Mesenteric fat pad (tissue), 1 donor: ENCODE measurements at places on chromosomes 4 and X. TPM values are rescaled to one million over a fixed set of nuclear protein-coding genes. Genes with fewer than 3 reads are reported as not detected.

The GYPE gene
- 1.7 TPM for total RNA-seq

The C4orf50 gene
- total RNA-seq, result not detected

The FAM241A gene
- total RNA-seq, result 23.2 TPM

The ZMAT1 gene
- 3.9 TPM for total RNA-seq

The AWAT1 gene
- total RNA-seq, result not detected

The PRR32 gene
- total RNA-seq, result not detected

The PAGE4 gene
- not detected for total RNA-seq

- DNase-seq, result no peak
Observed at GRCh38 chr4:80454556-80454955, 119.0 kb downstream of the CFAP299 start.

DNA sequence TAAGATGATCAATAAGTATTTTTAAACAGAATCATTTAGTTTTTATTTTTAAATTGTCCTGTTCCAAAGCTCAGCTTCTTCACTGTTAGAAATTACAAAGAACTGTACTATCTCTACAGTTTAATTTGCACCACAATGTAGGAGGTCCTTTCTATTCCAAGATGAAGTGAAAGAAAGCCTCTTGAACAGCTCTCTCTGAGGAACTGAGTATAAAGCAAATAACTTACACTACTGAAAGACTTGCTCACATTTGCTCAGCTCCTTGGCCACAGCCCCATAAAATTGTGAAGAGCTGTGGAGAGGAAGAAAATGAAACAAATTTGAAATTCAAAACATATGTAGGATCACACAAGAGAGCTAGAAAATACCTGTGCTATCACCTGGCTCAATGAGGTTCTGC, 68.6 kb downstream of the ENPEP start:
- DNase-seq, result no peak

GRCh38 chrX:31499109-31499508, 427.3 kb upstream of the FTHL17 start:
- DNase-seq, result no peak

GRCh38 chr4:48813964-48814363, 16.9 kb upstream of the OCIAD1 start:
- DNase-seq, result no peak

DNA sequence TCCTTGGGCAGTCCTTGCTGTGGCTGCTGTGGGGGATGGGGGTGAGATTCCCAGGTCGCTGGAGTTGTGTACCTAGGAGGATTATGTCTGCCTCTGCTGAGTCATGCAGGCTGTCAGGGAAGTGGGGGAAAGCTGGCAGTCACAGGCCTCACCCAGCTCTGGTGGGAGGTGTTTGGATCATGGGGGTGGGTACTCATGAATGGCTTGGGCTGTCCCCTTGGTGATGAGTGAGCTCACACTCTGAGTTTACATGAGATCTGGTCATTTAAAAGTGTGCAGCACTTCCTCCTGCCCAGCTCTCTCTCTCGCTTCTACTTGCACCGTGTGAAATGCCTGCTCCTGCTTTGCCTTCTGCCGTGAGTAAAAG, 24.6 kb upstream of the PDLIM3 start:
- no peak for DNase-seq

DNA sequence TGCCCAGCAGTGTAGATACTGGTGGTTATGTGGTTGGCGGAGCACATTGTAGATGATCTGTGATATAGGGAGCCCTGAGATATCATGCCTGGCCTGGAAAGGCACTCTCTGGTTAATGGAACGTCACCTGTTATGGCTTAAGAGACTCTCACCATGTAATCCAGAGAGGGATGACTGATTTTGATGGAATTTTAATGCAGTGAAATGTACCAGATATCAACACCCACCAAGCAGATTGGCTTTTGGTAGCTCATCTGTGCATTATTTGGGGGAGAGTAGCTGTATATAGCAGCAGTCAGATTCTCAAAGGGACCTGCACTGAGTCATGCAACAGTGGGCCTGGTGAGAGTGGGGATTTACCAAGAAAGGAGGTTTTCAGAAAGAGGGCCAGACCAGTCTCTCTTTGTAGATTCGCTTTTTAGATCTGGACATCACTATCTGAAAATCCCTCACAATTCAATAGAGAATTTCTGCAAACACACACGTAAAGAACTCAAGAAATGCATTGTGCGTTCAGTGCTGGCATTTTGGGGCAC, 17.3 kb downstream of the TSC22D3 start:
- DNase-seq, result no peak

GRCh38 chr4:137927972-137928371, 314.2 kb downstream of the SLC7A11 start:
- DNase-seq, result no peak

DNA sequence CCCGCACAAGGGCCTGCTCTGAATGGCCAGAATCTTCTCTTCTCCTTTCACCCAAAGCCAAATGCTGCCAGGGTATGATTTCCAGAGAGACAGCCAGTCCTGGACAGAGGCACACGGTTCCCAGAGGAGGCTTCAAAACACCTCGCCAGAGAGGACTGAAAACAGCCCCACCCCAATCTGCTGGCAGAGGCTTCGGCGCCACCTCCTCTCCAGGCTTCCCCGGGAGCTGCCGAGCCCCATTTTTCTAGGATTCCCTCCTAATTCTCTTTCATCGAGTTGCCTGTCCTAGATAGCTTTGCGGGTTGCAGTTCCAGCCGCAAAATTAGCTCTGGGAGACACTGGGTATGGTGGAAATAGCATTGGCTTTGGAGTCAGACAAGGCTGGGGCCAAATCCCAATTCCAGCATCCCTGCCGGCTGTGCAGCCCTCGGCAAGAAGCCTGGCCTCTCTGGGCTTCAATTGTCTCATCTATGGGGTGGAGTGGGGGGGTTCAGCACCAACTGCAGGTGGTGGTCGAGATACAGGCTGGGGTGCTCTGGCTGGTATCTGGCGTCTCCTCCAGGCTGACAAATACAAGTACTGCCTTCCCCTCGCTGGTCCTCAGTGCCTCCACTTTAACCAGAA, 22.6 kb downstream of the PPP2R2C start:
- DNase-seq, result no peak

- no peak for DNase-seq
Observed at GRCh38 chr4:55378617-55379467, 16.9 kb upstream of the TMEM165 start.

GRCh38 chr4:51906167-51906958, 63.4 kb downstream of the DCUN1D4 start:
- DNase-seq, result no peak

DNA sequence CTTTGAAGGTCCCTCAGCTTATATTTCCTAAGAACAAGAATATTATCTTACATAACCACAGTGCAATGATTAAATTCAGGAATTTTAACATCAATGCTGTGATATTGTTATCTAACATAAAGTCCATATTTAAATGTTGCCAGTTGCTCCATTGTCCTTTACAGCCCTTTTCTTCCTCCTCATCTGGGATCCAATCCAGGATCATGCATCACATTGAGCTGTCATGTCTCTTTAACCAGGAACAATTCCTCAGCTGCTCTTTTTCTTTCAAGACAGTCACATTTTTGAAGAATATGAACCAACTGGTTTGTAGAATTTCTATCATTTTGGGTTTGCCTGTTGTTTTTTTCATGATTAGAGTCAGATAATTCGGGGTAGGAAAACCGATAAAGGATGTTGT, 12.0 kb downstream of the TMSB4X start:
- DNase-seq, result no peak

GRCh38 chrX:21972721-21973120, 32.2 kb downstream of the SMS start:
- DNase-seq, result no peak

DNA sequence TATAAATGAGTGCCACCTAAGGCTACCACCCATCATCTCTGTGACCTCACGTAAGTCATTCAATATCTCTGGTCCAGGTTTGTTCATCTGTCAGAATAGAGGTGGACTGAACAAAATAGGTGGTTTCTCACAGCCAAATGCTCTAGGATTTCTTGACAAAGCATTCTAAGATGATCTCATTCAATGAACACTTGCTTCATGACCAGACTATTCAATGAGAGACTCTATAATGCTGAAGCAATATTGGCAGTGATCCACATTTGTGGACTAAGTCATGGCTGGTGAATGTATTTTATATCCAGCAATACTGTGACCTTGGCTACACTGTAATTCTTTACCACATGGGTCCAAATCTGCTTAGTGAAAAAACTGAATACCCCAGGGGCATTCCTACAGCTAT, 37.9 kb downstream of the LDB2 start:
- no peak for DNase-seq

- no peak for DNase-seq
Observed at GRCh38 chr4:143514497-143514896, 995 bp downstream of the SMARCA5 start.

GRCh38 chr4:25466966-25467697, 90.1 kb downstream of the ANAPC4 start:
- no peak for DNase-seq

DNA sequence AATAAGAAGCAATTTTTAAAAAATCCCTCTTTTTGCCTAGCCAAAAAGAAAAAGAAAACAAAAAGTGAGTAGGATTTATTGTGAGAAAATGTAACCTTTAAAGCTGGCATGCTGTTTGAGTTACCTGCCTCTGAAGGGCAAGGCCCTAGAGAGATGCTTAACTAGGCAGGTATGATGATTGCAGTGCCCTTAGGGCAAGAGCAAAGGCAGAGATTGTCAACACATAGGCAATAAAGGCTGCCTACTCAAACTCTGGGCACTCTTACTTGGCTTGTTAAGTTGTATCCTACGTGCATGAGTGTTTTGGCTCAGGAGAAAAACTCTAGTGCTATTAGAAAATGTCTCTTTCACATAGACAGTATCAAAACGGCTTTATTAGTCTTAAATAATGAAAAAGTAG, 306.0 kb downstream of the RPA4 start:
- DNase-seq, result no peak

- DNase-seq, result no peak
Observed at GRCh38 chrX:123169247-123169901, 14.7 kb upstream of the GRIA3 start.

DNA sequence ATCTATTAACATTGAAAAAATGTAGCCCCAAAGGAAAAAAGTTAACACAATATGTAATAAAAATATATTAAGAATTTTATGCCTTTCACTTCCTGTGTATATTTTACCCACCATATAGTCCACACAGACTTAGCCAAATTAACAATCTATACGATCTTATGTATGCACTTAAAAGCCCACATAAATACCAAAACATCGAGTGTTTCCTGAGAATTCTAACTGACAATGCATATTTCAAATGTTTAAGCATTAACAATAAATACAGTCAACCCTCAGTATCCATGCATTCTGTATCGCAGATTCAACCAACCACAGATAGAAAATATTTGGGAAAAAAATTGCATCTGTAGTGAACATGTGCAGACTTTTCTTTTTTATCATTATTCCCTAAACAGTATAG, 226.8 kb downstream of the COL25A1 start:
- DNase-seq, result no peak

- DNase-seq, result no peak
Observed at GRCh38 chr4:128979934-128980333, 113.4 kb downstream of the SCLT1 start.
